ENCODE measurements at places on chromosomes 16 and 17.

DNA sequence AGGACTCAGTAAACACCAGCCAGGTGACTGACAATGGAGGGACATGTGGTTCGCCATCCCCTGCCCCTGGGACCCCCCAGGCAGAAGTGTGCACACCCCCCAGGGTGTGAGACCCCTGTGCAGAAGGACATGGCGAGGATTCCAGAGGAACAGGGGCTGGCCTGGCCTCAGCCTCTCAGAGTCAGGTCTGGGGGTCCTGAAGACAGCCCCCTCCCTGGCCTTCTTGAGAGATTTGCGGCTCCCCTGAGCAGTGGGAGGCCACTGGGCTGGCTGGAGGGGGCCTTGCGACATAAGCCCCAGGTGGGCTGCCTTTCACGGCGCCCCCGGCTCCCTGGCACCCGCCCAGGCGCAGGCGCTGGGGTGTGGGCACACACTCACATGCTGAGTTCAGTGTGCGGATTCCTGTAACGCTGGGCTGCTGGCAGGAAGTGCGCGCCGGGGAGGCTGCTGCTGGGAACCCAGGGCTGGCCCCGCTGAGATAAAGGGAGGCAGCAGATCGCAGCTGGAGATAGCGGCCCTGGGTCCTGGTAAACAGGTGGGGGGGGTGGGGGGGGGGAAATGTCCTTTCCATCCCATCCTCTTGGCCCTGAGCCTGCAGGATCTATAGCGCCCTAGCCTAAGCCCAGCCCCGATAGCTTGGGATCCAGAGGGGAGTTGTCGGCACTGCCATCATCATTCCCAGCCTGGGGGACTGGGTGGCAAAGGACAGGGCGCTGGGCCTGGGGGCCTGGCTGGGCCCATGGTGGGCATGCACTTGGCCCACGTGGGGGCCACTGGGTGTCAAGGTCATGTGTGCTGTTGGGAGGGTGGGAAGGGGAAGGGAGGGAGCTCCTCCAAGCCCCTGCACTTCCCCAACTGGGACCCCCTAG, 27.1 kb downstream of the TMEM235 start:
- peak; percentile 17 for DNase-seq

DNA sequence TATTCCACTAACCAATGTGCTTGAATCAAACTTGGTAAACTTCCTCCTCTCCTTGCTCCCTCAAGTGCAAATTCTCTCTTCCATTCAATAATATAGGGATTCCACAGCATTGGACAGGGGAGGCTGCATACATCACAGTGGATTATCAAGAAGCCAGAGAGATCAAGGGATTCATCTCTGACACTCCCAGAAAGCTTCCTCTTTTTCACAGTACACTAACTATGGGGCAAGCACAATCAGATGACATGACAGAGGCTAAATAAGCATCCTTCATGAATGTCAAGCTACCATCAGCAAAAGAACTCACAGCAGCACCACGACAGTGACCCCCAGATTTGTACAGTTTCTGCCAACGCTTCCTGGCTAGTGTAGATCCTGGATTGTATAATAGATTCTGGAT, 178.4 kb upstream of the C17orf78 start:
- no peak for DNase-seq

- DNase-seq: no peak
These were observed 137.6 kb downstream of the ITFG1 start for GRCh38 chr16:47323241-47323640.

- no peak for DNase-seq
These were observed 26.7 kb downstream of the HAPSTR1 start for GRCh38 chr16:9118170-9118569.

DNA sequence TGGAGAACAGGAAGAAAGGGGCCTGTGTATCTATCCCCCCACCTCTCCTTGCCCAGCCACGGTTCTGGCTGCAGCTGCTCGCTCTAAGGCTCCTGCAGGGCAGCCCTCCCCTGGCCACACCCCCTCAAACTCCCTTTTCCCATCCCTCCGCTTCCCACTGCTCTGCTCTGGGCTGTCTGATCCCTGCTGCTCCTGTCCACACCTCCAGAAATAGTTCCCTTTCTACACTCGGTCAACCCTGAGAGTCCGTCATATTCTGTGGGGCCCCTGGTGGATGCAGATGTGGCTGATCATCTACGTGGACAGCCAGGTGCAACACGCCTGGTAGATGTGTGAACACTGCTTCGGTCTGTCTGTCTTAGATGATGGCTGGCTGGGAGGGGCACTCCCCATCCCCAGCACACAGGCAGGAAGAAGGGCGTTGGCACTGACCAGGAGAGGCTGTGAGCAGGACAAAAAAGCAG, 19.3 kb upstream of the KRT19 start:
- DNase-seq: no peak

GRCh38 chr16:65394281-65394680, 272.4 kb upstream of the CDH11 start:
- peak; percentile 20 for DNase-seq

- peak; percentile 87 for DNase-seq
These were observed 151.2 kb downstream of the TANC2 start for GRCh38 chr17:63116967-63117830.

GRCh38 chr17:77178050-77178449, 37.3 kb downstream of the SEC14L1 start:
- no peak for DNase-seq

- no peak for DNase-seq
These were observed 7.3 kb downstream of the BRIP1 start for GRCh38 chr17:61856035-61856434.

GRCh38 chr16:83301971-83302370, 505.8 kb upstream of the HSBP1 start:
- DNase-seq: no peak

GRCh38 chr17:79814974-79815835, 18.3 kb upstream of the CBX8 start:
- DNase-seq: no peak

GRCh38 chr17:30209930-30210329, 25.6 kb downstream of the SLC6A4 start:
- no peak for DNase-seq

DNA sequence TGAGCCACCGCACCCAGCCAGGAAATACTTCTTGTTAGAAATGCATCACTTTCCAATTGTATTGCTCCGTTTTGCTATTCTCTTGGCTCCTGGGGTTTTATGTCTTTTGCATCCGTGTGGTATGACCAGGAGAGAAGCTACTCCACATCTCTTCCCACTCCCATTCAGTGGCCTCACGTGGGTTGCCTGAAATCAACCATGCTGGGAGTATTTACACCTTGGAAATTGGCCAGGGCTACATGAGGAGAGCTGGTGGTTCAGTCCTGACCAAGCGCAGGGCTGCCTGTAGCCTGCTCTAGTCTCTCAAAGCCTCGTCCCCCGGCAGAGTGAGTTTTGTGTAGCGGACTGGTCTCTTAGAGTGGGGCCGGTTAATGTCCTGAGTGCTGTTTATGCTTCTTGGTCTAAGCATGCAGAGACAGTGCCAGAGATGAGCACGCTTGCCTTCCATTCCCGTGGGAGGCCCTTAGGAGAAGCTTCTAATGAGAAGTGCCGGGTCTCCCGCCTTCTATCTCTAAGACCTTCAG, 3.8 kb downstream of the WFDC1 start:
- no peak for DNase-seq

GRCh38 chr16:56513972-56514371, 5.9 kb downstream of the BBS2 start:
- peak; percentile 74 for DNase-seq

GRCh38 chr17:75861927-75862317, 6.8 kb upstream of the WBP2 start:
- DNase-seq: no peak

GRCh38 chr17:61505846-61506627, 53.8 kb downstream of the TBX4 start:
- DNase-seq: no peak

DNA sequence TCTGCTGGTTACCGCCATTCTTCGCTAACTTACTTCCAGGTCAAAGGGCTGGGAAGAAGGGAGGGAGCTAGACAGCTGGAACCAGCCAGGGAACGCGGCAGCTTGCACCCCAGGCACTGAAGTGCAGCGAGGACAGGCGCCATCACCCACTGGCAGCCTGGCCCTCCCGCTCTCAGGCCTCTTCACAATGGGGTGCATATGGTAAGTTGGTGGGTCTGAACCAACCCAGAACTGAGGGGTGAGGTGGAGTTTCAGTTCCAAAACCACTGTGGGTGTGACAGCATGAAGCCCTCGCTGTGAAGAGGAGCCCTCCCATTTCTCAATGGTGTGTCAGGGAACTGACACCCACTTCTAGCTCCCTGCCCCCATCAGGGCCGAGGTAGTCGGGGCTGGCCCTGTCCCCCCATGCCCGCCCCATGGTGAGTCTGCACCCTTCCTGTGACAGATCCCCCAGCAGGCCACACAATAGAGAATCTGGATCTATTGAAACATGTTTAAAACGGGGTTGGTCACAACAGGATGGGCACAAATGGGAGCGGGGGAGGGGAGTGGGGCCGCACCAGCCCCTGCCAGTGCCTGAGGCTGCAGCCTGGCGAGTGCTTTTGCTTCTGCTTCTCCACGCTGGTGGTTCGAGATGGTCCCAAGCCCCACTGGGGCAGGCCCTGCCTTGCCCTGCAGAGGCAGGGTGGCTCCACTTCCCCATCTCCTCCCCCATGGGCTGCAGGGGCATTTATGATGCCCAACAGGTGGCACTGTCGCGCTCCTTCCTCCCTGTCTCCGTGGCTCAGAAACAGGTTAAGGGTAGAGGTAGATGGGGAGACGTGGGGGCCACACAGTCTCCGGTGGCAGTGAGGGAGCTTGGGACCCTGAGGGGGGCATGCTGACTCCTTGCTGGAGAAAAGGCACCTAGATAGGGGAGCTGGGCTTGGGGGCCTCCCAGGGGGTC, 2.3 kb downstream of the LIMD2 start:
- no peak for DNase-seq

GRCh38 chr17:75288770-75289114, 491 bp downstream of the SLC25A19 start:
- no peak for DNase-seq

GRCh38 chr16:180681-181564, 664 bp downstream of the HBQ1 start:
- DNase-seq: peak; percentile 65

DNA sequence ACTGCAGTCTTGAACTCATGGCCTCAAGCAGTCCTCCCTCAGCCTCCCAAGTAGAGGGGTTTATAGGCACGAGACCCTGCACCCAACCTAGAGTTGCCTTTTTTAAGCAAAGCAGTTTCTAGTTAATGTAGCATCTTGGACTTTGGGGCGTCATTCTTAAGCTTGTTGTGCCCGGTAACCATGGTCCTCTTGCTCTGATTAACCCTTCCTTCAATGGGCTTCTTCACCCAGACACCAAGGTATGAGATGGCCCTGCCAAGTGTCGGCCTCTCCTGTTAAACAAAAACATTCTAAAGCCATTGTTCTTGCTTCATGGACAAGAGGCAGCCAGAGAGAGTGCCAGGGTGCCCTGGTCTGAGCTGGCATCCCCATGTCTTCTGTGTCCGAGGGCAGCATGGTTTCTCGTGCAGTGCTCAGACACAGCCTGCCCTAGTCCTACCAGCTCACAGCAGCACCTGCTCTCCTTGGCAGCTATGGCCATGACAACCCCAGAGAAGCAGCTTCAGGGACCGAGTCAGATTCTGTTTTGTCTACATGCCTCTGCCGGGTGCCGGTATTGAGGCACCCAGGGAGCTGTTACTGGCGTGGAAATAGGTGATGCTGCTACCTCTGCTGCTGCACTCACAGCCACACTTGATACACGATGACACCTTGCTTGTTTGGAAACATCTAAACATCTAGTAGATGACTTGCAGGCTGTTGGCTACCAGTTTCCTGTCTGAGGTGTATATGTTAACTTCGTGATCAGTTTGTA, 3.3 kb downstream of the RPL13 start:
- no peak for DNase-seq

GRCh38 chr17:80918731-80919130, 72.9 kb upstream of the CHMP6 start:
- no peak for DNase-seq

DNA sequence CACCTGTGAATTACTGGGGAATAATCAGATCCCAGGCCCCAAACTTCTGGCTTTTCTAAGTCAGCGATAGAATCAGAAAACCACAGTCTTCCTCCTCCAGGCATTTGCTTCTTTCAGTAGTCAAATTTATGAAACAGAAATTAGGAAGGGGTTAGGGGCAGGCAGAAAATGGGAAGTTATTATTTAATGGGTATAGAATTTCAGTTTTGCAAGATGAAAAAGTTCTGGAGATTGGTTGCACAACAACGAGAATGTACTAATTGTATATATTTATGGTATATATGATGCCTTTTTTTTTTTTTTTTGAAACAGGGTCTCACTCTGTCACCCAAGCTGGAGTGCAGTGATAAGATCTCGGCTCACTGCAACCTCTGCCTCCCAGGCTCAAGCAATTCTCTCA, 23.5 kb downstream of the ORC6 start:
- DNase-seq: no peak

DNA sequence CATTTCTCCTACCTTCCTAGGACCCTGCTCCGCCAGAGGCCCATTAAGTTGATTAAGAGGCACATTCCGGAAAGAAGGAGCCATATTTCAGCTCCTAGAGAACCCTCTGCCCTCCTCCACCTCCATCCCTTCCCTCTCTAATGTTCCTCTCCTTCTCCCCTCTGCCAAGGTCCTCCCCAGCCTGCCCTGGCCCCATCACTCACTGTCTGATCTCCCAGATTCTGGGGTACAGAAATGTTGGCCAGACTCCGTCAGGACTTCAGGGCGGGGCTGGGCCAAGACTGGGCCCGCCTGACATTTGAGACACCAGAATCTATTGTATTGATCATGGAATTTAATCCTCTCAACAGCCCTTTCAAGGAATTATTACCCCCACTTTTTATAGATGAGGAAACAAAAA, 136.1 kb downstream of the TMEM132E start:
- no peak for DNase-seq

DNA sequence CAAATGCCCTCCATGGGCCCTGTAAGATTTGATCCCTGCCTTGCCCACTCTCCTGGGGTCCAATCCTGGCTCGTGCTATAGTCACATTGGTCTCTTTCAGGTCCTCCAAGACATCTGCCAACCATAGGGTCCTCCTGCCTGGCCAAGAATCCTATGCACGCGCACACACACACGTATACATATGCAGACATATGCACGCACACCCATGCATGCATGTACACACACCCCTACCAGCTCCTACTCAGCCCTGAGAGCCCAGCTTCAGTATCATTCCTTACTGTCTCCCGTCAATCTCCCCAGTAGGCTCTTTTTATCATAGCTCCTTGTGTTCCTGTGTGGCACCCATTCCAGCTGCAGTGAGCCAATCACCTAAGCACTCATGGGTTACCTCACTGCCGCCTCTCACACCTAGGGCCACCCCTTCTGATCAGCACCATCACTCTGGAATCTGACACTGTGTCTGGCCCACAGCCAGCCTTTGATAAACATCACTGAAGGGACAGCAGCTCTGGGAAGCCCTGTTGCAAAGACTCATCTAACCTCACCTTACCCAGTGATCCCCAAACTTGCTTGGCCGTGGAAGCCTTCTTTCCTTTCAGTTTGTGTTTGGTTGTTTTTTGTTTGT, 7.9 kb upstream of the DNAH17 start:
- DNase-seq: no peak

DNA sequence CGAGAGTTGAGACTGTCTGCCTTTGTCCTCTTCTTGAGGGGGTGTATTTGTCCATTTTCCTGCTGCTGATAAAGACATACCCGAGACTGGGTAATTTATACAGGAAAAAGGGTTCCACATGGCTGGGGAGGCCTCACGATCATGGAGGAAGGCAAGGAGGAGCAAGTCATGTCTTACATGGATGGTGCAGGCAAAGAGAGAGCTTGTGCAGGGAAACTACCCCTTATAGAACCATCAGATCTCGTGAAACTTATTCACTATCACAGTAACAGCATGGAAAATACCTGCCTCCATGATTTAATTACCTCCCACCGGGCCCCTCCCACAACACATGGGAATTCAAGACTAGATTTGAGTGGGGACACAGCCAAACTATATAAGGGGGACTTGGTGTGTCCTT, 338.2 kb upstream of the TNRC6C start:
- DNase-seq: no peak
